ENCODE measurements at places on chromosomes 12 and 14.

DNA sequence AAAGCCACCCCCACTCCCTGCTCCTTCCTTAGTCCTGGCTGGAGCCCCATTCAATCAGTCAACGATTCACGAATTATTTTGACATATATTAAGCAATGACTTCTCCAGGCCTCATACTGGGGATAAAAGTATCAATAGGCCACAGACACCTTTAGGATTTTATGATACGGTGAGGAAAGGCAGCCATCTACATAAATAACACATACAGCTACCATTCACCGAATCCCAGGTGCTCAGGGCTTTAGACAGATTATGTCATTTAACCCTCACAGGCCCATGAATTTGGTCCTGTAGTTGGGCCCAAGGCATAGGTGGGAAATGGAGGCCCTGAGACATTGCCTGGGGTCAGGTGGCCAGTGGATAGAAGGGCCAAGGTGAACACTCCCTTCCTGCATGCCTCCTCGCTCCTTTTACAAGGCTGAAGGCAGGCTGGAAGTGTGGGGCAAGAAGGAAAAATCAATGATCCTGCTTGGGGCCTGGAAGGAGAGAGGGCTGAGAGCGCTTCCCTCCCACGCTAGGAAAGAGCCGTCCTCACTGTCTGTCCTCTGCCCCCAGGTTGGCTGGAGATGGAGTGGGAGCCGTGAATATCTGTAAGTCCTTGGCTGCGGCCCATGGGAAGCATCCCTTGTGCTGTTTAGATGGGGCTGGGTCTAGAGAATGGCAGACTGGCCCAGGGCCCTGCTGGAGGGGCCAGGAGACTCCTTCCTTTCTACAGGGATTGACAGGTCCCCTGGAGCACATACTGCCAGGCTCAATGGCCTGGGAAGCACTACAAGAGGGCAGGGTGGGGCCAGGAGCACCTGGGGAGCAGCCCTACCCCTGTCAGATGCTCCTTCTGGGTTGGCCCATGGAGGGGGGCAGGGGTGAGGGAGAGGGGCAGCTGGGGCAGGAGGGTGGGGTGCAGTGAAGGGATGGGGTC is 14.8 kb downstream of the KRT7 start:
- no peak for DNase-seq

GRCh38 chr12:65195387-65196055 is 26.1 kb downstream of the LEMD3 start:
- DNase-seq, result no peak

GRCh38 chr12:96239711-96240635 is 45.8 kb downstream of the ELK3 start:
- peak; percentile 77 for DNase-seq

DNA sequence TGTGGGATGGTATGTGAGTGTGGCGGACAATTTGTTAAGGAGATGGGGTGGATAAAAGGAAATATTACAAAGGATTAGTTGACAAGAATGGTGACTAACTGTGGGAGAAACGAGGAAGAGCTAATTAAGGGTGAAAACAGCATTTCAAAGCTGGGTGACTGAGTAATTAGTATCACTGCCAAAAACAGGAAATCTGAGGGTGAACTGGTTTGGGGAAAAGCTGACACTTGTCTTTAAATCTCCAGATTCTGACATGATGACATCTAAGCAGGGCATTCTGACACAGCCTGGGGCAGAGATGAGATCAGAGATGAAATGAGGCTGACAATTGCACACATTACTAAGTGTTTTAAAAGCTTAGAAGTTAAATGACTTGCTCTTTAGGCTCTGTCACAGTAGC is 42.4 kb upstream of the CCDC175 start:
- no peak for DNase-seq

GRCh38 chr12:58455136-58455535 is 465.2 kb downstream of the LRIG3 start:
- no peak for DNase-seq

GRCh38 chr14:86774916-86775315 is 1218.1 kb downstream of the GALC start:
- no peak for DNase-seq

- DNase-seq, result peak; percentile 34
Observed at GRCh38 chr14:101087614-101088394, 184.3 kb upstream of the RTL1 start.

DNA sequence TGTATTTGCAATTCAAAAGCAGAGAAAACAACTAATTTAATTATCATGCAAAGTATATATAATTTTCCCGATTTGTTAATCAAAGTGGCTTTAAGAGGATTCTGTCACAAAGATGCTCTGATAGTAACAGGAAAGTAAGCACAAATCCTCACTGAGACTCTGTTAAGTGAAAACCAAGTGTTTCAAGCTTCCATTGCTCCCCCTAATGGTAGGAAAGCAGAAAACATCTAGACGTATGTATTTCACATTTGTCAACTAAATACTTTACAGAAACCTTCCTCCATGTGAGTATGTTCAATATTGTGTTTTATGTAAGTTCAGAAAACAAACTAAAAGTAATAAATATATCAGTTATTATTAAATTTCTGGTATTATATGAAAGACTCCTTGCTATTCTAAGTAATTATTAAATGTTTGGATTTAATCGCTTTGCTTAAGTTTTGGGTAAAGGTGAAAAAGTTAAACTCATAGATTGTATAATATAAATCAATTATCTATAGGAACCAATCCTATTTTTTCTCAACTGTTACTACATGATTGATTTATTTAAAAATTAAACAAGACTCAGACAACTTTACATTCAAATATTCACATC is 1.5 kb upstream of the NTS start:
- no peak for DNase-seq

DNA sequence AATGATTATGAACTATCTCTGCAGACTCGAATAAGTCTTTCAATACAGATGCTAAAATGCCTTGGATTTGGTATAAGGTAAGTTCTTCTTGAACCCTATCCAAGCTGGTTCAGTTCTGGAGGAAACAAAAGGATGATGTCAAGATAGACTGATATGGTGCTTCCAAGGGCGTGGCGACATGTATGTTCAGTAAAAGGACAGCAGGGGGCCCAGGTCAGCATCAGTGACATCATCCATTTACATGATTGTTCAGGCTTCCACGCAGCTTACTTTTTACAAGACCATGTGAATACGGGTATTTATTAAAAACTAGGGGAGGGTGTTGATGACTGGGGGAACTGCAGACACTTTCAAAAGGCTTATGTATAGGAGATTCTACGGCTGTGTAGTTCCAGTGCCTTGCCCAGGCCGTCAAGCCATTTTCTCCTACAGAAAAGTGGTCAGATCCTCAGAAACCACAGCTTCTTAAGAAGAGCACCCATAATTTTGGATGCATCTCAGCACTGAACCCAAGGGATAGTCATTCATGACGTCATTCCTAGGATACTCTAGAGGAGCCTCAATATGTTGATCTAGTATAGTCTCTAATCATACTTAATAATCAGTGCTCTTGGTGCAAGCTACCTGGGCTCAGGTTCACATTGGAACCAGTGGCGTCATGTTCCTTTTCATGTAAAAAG is 527.7 kb downstream of the FUT8 start:
- DNase-seq, result no peak

GRCh38 chr12:106598003-106598402 is 15.2 kb downstream of the RFX4 start:
- no peak for DNase-seq

DNA sequence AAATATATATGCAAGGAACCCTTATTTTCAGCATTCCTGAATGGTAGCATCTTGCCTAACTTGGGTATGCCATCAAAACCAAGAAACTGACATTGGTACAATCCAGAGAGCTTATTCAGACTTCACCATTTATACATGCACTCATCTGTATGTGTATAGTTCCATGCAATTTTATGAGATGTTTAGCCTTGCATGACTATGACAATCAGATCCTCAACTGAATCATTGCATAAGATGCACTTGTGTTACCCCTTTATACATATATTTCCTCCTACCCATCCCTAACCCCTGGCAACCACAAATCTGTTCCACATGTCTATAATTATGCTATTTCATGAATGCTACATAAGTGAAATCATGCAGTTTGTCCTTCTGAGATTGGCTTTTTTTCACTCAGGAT is 37.0 kb upstream of the PPFIBP1 start:
- no peak for DNase-seq

- no peak for DNase-seq
Observed at GRCh38 chr14:102481371-102481770, 28.2 kb downstream of the ANKRD9 start.

- DNase-seq, result no peak
Observed at GRCh38 chr12:99110868-99111267, 465.8 kb downstream of the APAF1 start.

- no peak for DNase-seq
Observed at GRCh38 chr12:129169928-129170327, 316.6 kb downstream of the GLT1D1 start.
